Fibroblast of skin of right quadriceps (primary cell): ENCODE measurements at places on chromosomes 16 and 17.

- DNase-seq = no peak
Measured at GRCh38 chr16:20111143-20111542, 37.5 kb upstream of the GPR139 start.

DNA sequence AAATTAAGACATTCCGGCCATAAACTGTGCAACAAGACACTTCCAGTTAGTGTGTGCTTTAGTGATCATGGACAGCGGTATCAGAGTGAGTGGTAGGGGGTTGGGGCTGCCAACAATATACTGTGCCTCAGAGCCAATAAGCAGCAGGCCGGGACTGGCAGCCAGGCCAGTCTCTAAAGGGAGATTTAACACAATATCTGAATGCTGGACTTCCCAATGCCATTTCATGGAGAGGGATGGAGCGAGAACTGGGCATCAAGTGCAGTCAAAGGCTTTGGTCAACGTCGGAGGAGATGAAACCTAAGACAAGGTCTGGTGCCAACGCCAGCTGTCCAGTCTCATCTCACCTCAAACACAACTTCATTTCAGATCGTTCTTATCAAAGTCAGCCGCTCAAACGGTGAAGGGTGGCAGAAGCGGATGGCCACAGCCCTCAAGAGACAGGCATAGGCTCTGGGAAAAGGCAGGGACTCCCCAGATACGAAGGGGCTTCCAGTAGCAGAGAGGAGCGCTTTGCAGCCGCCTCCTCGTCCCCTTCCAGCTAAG, 935 bp downstream of the USP32 start:
- DNase-seq = peak; percentile 50

DNA sequence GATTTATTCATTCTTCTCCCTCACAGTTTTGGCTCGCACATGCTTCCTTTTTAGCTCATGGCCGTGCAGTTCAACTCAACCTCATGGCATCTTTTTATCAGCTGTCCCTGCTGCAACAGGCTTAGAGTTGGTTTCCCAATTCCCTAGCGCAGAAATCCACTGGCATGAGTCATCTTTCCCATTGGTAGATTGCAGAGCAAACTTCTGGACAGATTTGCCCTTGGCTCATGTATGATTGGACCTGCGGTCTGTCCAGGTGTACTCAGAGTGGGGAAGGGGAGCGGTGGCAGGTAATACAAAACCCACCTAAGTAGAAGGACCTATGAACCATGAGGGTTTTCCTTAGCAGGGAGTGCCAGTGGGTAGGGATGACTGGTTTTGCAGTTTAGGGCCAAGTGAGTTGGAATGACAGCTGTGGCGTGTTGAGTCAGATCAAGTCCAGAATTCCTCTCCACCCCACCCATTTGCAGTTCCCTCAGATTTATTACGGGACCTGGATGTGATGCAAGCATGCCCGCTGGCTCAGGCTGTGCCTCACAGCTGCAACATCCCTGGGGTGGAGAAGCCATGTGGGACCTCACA, 584.7 kb downstream of the WWOX start:
- DNase-seq = peak; percentile 95

GRCh38 chr17:4958102-4958501, 7.2 kb downstream of the ENO3 start:
- no peak for DNase-seq

GRCh38 chr17:70127221-70127873, 42.0 kb upstream of the KCNJ2 start:
- no peak for DNase-seq

- DNase-seq = no peak
Measured at GRCh38 chr17:62713086-62713881, 85.8 kb downstream of the MRC2 start.

DNA sequence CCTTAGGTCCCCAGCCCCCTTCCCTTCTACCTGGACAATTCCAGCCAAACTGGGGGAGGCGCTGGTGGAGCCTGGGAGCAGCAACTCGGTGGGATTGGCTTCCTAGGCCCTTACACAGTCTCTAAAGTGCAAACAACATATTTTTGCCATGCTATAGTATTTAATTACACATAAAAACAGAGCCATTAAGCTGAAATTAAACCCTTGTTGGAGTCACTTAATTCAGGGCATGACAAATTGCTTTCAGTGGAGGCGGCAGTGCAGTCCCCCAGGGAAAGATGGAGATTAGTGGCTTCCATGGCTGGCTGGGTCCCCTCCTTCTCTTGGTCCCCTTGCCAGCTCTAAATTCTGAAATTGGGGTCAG, 17.3 kb downstream of the IGFBP4 start:
- no peak for DNase-seq

DNA sequence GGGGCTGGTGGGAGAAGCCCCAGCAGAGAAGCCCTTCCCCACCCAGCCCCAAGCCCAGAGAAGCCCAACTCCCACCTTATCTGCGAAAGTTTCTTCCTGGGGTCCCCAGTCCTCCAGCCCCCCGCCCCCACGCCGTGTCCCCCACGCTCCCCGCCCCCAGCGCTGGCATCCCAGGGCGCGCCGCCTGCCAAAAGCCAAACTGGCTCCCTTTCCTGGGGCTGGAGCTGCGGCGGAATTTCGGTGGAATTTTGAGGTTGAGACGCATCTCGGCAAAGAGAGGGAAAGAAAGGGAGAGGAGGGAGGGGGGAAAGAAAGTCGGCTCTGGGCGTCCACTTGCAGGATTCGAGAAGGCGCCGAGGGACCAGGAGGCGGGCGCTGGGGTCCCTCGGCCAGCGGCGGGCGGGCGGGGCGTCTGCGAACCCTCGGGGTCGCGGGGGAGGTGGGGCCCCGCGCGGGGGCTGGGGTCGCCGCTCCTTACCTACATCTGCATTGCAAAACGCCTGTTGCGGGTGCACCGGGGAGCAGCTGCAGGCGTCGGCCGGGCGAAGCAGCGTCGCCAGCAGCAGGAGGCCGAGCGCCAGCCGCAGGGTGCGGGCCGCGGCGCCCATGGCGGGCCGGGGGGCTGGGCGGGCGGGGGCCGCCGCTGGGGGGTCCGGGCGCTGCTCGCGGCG, 571 bp downstream of the TIMP2 start:
- DNase-seq = peak; percentile 41

DNA sequence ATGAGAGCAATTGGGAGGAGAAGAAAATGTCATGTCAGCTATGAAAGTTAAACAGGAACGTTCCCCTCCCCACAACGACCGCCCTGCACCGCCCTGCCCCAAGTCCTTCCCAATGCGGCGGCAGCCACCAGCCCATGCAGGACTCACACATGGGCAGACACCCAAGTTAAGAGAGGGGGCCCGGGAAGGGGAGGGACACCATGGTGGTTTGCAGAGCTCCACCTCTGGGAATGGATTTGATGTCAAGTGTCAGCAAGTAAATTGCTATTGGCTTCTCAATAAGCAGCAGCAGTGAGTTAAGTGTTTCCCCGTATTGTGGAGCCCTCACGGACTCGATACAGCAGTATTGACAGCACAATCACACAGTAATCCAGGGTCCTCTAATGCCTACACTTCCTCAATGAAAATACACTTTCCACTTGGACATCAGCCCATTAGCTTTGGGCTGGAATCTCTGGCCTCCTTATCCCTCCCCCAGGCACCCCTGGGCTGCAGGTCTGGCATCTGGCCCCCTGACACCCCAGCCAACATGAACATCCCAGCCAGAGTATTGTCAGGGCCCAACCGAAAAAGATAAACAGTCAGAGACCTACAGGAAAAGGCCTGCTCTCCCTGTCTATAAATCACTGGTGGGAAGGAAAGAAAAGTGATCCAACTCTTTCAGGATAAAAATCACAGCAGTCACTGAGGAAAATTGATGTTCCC, 22.6 kb downstream of the ZFHX3 start:
- peak; percentile 46 for DNase-seq

DNA sequence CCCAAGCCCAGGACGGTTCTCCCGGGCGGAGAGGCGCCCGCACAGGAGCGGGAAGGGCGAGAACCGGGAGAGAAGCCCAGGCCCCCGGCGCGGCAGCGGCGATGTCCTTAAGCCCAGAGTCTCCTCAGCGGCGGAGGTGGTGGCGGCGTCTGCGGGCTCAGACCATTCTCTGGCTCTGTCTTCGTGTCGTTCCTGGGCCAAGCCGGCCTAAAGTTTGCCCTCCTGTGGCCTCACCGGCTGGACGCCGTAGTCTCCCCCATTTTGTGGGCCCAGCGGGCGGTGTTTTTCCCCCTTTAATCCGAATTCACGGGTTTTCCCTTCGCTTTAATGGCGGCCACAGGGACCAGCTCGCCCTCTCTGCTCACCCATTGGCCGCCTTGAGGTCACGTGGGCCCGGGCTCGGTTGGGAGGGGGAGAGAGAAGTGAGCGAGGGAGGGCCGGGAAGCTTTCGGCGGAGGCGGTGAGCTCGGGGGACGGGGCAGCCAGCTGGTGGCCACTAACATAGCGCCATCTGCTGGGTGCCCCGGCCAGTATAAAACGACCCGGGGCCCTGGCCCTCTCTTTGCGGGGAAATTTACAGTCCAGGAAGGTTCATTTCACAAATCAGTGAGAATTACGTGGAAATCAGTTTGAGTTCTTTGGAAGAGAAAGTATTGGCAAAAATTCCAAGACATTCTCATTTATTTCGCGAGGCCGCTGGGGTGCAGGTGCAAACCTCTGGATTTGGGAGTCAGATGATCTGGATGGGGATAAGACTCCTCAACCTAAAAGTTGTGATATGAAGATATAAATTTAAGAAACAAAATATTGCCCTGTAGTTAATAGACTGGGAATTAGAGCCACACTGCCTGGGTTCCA, 762 bp upstream of the MED13 start:
- DNase-seq = peak; percentile 97

- peak; percentile 63 for DNase-seq
Measured at GRCh38 chr17:64074704-64075426, 54.4 kb upstream of the ICAM2 start.
